NCI-H82 (cell line): ENCODE measurements at places on chromosomes 6 and 20.

- DNase-seq, result no peak
Observed at GRCh38 chr6:170294298-170294730, 3.4 kb upstream of the DLL1 start.

GRCh38 chr20:25991051-25991755 is 294.6 kb upstream of the ZNF337 start:
- DNase-seq, result no peak

DNA sequence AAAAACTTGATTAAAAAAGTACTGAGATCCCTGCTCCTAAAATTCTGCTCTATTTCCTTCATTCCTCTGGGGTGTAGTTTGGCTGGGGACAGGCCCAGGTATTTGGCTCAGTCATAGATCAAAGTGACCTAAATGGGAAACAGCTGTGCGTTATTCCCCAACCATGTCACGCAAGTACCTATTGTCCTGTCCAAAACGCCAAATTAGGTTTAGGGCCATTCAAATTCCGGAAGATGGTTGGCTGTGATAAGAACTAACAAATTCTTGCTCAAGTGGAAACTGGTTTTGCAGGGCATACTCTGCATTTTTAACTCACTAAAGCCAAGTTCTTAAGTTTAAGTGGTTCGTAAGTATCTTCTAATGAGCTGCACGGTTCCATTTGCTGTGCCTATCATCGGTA is 147.6 kb upstream of the TMEM170B start:
- DNase-seq, result no peak

DNA sequence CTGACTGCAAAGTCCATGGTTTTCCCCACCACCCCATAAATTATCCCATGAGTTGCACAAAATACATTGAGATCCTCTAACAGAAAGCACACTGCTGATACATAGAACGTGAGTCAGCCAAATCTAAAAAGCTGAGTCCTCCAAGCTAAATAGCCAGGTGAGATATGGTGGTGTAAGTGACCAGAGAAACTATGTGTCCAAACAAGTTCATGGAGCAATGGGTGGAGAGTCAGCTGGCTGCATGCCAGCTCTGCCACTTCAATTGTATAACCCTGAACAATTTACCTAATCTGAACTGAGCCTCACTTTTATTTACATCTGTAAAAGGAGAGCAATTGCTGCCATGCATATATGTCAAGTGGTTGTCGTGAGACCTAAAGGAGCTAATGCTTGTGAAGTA is 9.7 kb downstream of the SNAP25 start:
- DNase-seq, result no peak

DNA sequence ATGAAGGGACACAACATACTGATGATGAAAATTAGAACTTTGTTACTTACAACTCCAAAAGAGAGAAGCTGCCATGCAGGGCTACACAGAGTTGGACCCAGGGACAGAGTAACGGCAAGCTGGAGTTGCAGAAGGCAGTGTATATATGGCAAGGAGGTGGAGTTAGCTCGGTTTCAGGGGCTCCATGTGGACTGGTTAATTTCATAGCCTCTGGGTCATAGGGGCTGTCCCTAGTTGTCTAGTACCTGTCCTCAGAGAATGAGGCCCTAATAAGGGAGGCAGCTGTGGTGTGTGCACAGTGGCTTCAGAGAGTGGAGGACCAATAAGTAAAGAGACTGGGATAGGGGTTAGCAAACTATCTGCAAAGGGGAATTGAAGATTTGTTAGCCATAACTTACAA is 7.9 kb upstream of the ZSCAN12 start:
- no peak for DNase-seq

- no peak for DNase-seq
Observed at GRCh38 chr6:38366234-38366633, 273.5 kb downstream of the BTBD9 start.

DNA sequence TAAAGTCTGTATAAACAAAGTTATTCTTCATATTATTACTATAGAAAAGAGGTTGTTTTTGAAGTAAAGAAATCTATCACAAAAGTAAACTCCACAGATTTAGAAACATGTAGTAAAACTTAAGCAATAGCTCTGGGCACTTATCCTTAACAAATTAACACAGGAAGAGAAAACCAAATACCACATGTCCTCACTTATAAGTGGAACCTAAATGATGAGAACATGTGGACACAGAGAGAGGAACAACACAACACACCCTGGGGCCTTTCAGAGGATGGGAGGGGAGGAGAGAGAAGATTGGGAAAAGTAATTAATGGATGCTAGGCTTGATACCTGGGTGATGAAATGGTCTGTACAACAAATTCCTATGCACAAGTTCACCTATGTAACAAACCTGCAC is 57.2 kb downstream of the C6orf58 start:
- DNase-seq, result peak; percentile 29

GRCh38 chr6:7451326-7451725 is 61.7 kb downstream of the RIOK1 start:
- DNase-seq, result no peak

DNA sequence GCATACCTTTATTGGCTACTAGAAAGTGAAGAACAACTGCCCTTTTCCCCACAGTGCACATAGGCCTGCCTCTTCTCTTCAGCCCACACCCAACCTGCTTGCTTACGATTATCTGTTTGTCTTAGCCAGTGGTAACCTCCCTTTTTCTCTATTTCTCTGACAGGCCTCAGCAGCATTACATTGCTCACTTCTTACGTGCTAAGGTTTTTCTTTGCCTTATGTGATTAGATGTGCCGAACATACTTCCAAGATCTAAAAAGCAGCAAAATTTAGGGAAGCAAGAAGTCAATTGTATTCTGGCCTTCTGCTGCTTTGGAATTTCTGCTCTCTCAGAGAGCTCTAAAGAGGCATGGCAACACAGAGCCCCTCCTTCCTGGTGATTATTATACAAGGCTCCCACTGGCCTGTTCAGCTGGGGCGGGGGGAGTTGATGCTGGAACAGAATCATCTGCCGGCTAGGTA is 7.0 kb downstream of the B4GALT5 start:
- peak; percentile 51 for DNase-seq

- no peak for DNase-seq
Observed at GRCh38 chr20:10984913-10985312, 311.1 kb upstream of the JAG1 start.

DNA sequence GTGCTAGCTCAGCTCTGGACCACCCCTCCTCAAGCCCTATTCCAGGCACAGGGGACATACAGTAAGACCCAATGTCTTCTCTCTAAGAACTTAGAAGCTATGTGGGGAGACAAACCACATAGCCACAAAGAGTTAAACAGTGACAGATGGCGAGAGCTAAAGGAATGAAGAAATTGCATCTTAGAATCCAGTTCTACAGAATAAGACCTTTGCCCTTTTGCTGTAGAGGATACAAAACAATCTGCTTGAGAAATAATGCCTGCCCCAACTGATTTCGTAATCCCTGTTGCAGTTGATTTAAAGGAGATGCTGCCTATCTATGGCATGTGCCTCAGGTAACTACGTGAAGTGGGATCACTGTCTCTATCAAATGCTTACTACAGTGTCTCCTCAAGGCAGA is 31.2 kb downstream of the TNFRSF21 start:
- peak; percentile 86 for DNase-seq

- no peak for DNase-seq
Observed at GRCh38 chr6:112439432-112439831, 92.3 kb downstream of the RFPL4B start.

- DNase-seq, result peak; percentile 90
Observed at GRCh38 chr6:16277101-16277981, 39.0 kb downstream of the GMPR start.

DNA sequence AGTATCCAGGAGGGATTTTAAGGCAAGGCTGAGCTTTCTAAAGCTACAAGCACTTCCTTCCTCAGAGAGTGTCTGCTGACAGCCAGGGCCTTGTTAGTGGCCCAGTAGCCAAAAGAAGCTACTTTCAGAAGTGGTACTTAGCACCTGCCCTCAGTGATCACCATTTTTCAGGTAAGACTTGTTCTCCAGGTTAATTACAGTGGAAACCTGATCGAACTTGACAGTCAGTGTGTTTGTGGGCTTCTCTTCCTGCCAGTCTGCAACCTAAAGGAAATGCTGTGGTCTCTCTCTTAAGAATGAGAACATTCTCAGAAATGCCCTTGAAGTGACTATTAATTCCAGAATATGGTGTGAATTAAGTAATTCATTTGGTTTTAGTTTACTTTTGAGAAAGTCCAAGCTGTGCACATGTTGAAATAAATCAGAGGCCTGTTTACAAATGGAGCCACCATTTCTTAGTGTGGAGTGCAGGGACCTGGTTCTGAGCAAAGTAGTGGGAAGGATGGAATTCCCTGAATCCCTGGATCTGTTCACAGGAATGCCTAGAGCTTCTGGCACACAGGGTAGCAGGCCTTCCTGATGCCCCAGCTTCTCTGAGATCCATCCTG is 185.3 kb upstream of the AGPAT4 start:
- DNase-seq, result no peak

GRCh38 chr20:62127799-62128198 is 5.5 kb downstream of the LSM14B start:
- no peak for DNase-seq

DNA sequence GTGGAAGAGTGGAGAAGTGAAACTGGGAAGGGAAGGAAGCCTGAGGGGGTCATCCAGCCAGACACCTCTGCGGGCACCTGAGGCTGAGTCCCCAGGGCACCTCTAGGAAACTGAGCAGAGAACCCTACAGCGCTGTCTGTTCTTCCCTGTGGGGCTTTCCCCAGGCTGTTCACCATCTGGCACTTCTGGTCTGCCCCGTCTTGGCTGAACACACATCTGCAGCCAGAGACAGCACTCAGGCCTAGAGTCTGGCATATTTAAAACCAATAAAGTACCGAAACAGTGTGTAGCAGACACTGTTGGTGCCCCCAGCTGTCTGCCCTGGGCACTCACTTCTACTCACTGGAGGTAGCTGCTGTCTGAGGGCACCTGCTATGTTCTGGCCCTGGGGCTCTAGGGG is 9.4 kb upstream of the ARFGEF2 start:
- peak; percentile 79 for DNase-seq

GRCh38 chr6:166223079-166223478 is 55.4 kb upstream of the TBXT start:
- no peak for DNase-seq

- DNase-seq, result peak; percentile 41
Observed at GRCh38 chr6:107867302-107867615, 43.1 kb upstream of the SCML4 start.

DNA sequence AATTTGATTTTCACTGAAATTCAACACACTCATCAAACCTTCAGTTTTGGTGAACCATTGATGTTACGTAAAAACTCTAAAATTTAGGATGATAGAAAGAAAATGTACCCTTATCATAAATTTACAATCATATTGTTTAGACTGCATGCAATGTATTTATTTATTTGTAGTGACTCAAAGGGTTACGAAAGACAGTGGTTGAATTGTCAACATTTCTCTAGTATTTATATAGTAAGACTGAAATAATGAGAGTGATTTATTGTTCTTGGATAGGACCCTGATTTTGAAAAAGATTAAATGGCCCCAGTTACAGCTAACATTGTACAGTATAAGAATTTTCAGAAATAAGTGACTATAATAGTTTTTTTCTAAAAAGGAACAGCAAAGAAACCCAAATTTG is 591.5 kb downstream of the RFPL4B start:
- no peak for DNase-seq
